ENCODE measurements at places on chromosomes 11 and 22. TPM values are rescaled to one million over a fixed set of nuclear protein-coding genes. Genes with fewer than 3 reads are reported as not detected.

The SCGB1A1 gene
- total RNA-seq: not detected

The OR51B5 gene
- not detected for total RNA-seq

GRCh38 chr11:68321293-68322051, 9.1 kb downstream of the LRP5 start:
- DNase-seq: peak; percentile 51

DNA sequence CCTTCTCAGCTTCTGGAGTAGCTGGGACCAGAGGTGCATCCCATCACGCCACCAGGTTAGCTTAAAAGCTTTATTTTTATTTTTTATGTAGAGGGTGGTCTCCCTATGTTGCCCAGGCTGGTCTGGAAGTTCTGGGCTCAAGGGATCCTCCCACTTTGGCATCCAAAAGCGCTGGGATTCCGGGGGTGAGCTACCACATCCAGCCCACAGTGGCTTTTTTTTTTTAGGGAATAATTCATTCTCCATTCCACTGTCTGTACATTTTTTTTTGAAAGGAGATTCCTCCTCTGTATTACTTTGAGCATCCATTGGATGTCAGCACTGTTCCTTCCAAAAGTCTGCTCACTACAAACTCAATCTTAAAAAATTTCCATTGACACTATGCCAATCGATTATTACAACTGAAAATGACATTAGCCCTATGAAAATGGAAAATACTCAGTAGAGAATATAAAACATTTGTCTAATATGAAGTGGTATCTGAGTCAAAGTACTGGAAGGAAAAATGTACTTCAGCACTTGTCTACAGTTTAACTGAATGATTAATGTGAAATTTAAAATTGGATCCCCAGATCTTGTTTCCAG, 1.3 kb upstream of the LPXN start:
- DNase-seq: no peak

GRCh38 chr11:83051760-83052671, 19.7 kb downstream of the RAB30 start:
- DNase-seq: peak; percentile 68

- DNase-seq: peak; percentile 60
These were observed 63.4 kb downstream of the FLI1 start for GRCh38 chr11:128757235-128757711.

DNA sequence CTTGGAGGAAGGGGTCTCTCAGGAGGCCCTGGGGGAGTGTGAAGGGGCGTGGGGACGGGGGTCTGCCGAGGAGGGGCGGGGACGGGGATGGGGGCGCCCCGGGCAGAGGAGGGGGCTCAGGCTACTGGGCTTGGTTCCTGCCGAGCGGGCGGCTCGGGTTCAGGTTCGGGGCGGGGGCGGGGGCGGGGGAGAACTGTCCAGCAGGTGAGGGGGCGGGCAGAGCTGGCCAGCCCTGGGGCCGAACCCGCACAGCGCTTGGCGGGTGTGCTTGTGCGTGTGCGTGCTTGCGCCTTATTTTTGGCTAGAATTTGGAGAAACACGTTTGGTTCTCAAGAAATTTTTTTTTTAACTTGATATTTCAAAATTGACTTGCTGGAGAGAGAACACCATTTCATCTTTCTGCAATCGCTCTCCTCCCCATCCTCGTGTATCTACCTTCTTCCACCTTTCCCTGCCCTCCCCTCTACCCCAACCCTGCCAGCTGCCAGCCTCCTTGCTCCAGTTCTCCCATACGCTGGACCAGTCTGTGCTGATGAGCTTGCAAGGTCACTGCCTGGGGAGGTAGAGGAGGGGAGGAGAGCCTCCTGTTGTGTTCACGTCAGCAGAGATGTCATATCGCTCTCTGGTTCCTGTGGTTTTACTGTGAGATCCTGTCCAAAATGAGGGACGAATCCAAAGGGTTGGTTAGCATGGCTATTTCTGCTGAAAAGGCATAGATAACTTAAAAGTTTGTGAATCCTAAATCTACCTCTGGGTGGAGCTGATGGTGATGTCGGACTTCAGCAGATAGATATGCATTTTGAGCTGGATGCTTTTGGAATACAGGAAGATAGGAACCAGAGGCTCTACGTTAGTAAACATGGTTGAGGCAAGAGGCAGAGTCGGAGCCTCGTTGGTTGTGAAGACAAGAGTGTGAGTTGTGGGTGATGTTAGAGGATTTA, 668 bp downstream of the MADD start:
- DNase-seq: peak; percentile 62

DNA sequence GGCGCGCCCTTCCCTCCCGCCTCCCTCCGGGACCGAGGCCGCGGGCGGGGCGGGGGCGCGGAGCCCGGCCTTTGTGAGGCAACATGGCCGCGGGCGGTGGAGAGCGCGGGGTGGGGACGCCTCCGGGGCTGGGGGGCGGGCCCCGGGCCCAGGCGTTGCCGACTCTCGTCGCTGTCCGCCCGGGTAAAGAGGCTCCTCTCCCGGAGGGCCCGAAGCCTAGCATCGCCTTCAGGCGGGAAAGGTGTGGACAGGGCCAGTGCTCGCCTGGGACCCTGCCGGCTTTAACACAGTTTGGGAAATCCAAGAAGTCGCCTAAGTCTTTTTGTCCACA, 369 bp downstream of the DGCR8 start:
- peak; percentile 88 for DNase-seq

Data from right cardiac atrium (tissue), 5 donors.